Activated CD4-positive, alpha-beta T cell treated with anti-CD3 and anti-CD28 coated beads, Interleukin-10, Interleukin-2, amounts not matched to agents 100 ng/mL and 50 ng/mL, durations not matched to agents 16 hours and 8 hours (primary cell): ENCODE measurements at places on chromosomes 4 and X.

GRCh38 chr4:43223820-43224219 lies 331.3 kb downstream of the GRXCR1 start:
- DNase-seq: no peak

GRCh38 chr4:150909116-150909515 lies 106.0 kb downstream of the LRBA start:
- DNase-seq: peak; percentile 34

GRCh38 chr4:80948995-80949394 lies 81.5 kb upstream of the BMP3 start:
- DNase-seq: no peak

- peak; percentile 50 for DNase-seq
Observed at GRCh38 chrX:38804682-38805431, 3.6 kb downstream of the MID1IP1 start.

DNA sequence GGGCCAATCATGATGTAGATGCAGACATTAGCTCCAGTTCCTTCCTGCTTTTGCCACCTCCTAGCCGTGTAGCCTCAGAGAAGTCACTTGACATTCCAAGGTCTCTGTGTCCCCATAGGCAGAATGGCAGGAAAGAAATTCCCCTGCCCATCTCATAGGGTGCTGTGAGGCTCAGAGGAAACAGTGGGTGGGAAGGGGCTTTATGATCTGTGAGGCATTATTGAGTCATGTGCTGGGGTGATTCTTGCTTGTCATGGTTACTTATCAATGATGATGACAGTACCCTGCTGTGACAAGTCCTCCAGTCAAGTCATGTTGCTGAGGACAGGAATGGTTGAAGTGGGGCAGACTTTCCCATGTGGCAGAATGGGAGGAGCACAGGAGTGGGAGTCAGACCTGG lies 63.7 kb downstream of the MSX1 start:
- DNase-seq: no peak

GRCh38 chr4:155906554-155907247 lies 3.2 kb downstream of the TDO2 start:
- DNase-seq: no peak

DNA sequence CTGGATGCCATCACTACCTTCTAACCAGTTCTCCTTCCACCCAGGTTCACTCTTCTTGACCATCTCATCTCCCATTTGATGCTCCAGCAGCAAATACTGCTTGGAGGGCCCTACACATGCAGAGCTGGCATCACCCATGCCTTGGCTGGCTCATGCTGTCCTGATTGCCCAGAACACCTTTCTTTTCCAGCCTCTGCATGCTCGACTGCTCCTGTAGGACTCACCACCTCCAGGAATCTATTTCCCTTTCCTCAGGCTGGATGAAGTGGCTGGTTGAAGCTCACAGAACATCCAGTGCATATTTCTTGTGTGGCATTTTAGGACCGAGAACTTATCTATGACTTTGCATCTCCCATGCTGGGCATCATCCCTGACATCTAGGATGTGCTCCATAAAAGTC lies 148.3 kb downstream of the CPEB2 start:
- no peak for DNase-seq

GRCh38 chr4:183263787-183264386 lies 56.2 kb downstream of the CLDN22 start:
- no peak for DNase-seq

GRCh38 chr4:161393602-161394001 lies 770.2 kb downstream of the FSTL5 start:
- DNase-seq: no peak

DNA sequence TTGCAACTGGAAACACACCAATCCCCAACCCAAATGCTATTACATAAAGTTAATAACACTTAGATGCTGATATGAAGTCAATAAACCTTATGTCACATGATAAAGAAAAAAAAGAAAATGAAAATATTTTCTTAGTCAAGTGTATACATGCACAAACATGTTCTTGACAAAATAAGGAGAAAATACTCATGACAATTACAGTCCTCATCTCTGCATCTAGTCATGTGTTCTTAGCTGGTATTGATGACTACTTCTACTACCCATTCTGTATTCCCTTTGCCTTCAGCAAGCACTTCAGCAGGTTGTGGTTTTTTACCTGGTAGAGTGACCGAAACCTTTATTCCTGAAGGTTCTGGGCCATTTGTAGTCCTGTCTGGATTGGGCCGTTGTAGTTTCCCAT lies 24.9 kb downstream of the CXCL8 start:
- no peak for DNase-seq

- DNase-seq: peak; percentile 39
Observed at GRCh38 chrX:31136144-31136611, 64.3 kb upstream of the FTHL17 start.

DNA sequence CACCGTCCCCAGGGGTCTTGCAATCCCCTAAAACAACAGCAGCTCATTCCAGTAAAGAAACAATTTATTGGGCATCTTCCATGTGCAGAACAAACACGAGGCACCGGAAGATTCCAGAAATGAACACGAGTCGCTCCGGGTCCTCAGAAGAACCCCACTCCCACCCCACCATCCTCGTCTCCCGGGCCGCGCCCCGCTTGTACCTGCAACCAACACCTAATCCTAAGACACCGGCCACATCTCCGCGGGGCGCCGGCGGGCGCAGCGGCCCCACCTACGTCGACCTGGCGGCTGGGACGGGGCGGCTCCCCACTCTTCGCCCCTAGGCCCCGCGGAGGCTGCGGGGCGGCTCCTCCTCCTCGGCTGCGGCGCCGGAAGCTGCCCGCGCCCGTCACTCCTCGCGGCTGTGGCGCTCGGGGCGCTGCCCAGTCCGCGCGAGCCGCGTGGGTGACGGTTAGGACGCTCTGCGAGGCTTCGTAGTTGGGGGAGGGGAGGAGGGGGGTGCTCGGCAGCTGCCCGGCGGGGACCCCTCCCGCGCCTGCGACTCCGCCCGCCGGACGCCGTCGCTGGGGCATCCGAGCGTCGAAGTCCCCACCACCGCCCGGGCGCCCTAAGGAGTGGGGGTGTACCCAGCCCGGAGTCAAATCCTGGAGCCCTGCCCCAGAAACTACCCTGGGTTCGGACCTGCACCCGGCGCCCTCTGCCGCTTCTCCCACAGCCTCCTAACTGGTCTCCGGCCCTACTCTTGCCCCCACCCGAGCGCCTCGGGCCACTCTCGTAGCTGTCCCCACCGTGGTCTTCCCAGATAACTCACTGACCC lies at the start of gene CCDC158:
Gene CCDC158 (minus strand): TSS at position 380 of the 820 bp plus-strand sequence. CDS start 17,934 bp downstream, outside the sequence.
- DNase-seq: no peak

GRCh38 chr4:124964251-124964650 lies 251.7 kb upstream of the ANKRD50 start:
- no peak for DNase-seq

GRCh38 chrX:2283111-2283859 lies 217.5 kb downstream of the DHRSX start:
- no peak for DNase-seq

DNA sequence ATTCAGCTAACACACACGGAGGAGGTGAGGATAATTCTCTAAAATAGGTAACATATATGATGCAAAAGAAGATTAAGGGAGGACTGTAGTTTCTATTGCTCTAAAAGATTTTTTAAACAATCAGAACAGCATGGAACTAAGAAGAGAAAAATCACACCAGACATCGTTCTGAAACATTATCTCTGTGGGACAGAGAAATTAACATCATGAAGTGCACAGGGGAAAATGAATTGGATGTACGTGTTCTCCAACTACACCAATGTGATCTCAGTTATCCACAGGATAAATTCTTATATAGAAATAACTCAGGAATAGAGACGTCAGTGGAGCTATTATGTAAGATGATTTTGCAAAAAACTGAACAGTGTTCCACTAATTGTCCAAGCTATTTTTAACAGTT lies 614.1 kb upstream of the HS3ST1 start:
- DNase-seq: no peak

DNA sequence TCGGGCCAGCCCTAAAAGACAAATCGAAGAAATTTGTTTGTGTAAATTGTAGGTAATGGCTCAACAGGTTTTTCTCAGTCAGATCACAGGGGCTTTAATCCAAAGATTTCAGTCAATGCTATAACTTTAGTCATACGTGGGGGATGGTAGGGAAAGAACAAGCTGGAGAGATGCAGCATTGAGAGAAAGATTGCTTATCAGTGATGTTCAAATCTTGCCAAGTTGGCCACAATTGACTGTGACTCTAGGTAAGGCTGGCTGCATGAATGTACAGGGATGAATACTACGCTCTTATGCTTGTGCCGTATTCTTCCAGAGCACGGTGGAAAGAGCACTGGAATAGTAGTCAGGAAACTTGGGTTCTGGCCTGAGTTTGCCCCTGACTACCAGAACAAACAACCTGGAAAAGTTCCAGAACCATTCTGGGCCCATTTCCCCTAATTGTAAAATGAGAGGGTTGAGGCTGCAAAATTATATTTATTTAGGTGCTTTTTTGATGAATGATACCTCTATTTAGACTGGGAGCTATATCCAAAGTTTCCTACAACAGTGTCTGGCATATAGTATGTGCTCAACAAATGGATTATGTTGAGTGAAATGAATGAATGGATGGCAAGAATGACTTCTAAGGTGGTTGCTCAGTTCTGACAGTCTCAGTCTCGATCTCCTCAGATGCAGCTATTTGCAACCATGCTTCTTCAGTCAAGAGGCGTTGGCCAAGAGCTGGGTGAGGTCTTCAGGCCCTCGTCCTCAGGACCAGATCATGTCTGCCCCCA lies 44.4 kb downstream of the TSC22D3 start:
- no peak for DNase-seq

GRCh38 chr4:148693913-148694649 lies 251.9 kb upstream of the NR3C2 start:
- DNase-seq: no peak

GRCh38 chr4:86058621-86059020 lies 301.2 kb downstream of the MAPK10 start:
- no peak for DNase-seq

- DNase-seq: no peak
Observed at GRCh38 chr4:151415978-151416377, 7.0 kb downstream of the FHIP1A start.

- no peak for DNase-seq
Observed at GRCh38 chrX:122115604-122116003, 1068.2 kb downstream of the GLUD2 start.

DNA sequence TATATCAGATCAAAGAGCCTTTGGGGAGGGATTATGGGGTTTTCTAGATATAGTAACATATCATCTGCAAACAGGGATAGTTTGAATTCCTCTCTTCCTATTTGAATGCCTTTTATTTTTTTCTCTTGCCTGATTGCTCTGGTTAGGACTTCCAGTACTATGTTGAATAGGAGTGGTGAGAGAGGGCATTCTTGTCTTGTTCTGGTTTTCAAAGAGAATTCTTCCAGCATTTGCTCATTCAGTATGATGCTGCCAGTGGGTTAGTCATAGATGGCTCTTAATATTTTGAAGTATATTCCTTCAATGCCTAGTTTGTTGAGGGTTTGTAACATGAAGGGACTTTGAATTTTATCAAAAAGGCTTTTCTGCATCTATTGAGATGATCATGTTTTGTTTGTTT lies 25.6 kb upstream of the ABCB7 start:
- no peak for DNase-seq

DNA sequence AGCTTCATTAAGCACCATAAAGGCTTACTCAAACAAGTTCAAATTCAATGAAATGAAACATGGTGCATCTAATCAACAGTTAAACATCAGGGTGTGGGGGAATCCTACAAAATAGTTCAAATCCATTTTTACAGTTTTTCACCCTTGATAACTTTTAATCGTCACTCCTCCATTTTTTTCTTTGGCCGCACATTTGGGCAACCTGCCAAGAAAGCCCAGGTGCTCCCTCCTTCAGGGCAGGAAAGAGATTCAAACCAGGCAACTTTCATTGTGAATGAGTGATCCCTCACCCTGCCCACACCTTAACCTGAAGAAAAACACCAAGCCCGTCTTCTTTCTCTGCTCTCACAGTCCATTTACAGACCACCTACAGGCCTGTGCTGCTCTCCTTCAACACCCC lies 24.9 kb downstream of the TRIM61 start:
- no peak for DNase-seq

- DNase-seq: peak; percentile 3
Observed at GRCh38 chr4:157045507-157046127, 30.3 kb upstream of the GLRB start.

DNA sequence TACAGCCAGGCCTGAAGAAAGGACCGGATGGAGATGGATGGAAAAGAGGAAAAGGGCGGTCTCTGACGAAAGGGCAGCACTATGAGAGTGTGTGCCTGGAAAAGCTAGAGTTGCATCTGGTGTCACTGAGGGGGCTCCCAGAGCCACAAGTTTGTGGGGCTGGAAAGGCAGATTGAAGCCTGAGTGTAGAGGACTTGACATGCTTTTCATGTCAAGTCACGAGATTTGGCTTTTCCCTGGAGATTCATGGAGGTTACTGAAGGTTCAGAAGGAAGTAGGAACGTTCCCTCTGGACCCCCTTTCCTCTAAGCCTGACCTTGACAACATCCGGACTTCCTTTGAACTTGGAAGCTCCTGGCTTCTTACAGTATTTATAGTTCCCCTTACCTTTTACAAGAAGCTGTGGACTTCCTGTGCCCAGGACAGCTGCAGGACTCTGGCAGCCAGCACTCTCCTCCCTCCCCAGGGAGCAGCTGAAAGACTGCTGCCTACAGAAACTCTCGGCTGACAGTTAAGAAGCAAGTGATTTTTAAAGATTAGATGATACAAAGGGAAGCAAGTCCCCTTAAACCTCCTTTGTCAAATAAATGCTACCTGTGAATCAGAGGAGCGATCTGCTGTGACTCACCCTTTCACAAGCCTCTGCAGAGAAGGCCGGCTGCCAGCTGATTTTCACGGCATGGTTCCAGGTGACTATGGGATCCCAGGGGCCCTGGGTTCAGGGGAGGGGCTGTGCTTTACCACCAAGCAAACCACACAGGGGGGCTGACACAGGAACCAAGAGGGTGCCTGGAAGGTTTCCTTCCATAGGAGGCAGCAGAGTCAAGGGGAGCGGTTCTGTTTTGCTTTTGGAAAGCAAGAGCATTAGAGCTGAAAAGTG lies 72.9 kb upstream of the STIM2 start:
- peak; percentile 17 for DNase-seq

GRCh38 chr4:159216834-159217233 lies 114.0 kb downstream of the RAPGEF2 start:
- DNase-seq: no peak

DNA sequence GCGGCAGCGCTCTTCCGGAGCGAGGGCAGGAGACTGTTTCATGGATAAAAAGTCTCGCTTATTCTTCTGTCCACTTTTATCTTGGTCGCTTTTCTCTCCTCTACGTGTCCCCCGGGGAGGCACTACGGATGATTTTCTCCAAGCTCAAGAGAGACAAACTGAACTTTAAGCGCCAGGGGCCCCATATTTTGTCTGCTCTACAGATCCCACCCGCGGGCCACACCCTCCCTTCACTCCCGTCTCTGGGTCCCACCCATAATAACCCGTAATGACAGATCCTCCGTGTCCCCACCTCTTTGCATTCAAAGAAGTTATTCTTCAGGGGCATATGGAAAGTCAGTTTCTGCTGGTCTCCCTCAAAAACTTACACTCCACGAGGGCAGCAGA lies at the start of gene CORIN:
Gene CORIN (minus strand): TSS at position 160 of the 387 bp plus-strand sequence. CDS start 118 bp downstream, at position 42.
- no peak for DNase-seq

DNA sequence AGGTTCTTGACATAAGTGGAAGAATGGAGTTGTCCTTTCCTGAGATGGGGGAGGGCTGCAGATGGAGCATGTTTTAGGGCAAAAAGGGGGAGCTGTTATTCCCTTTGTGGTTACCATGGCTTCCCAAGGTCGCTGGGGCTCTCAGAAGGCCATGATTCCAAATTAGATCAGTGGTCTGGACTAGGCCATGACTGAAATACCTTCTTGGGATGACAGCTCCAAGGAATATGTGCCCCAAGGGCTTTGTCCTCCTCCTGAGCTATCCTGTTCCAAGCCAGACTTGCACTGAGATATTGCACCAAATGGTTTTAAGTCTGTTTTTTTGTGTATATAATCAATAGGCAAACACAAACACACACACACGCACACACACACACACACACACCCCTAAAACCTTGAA lies 3.0 kb upstream of the RBPJ start:
- DNase-seq: no peak
